ENCODE measurements at places on chromosomes 5 and 9. TPM values are rescaled to one million over a fixed set of nuclear protein-coding genes. Genes with fewer than 3 reads are reported as not detected.

Gene CATSPER3
- total RNA-seq: under 0.01 TPM

DNA sequence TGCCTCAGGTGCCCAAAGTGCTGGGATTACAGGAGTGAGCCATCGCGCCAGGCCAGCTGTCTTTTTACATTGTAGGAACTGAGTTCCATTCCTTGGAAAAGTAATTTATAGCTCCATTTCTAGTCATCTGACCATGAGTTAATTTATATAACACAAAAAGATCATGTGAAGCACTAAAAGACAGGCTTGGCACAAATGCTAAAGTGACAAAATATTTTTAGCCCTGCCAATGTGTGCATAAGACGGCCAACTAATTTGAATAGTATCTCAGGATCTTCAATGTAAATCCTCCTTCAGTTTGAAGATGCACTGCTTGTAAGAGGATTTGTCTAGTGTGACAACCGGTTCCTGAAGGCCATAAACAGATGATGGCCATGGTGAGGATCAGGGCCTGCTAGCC is 49.1 kb downstream of the MTMR12 start:
- no peak for DNase-seq

DNA sequence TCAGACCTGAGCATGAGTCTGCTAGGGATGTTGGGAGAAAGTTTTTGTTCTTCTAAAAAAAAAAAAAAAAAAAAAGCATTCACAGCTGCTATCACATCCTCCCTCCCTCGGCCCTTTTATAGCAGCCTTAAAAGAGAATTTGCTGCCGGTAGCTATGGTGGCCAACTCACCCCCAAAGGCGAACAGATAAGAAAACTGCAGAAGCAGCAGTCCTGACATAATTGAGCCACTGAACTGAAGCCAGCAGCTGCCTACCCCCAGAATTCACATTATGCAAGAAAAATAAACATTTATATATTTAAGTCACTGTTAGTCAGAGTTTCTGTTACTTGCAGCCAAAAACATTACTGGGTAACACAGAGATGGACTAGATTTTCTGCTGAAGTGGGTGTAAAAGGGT is 124.3 kb upstream of the SMARCA2 start:
- DNase-seq: no peak

DNA sequence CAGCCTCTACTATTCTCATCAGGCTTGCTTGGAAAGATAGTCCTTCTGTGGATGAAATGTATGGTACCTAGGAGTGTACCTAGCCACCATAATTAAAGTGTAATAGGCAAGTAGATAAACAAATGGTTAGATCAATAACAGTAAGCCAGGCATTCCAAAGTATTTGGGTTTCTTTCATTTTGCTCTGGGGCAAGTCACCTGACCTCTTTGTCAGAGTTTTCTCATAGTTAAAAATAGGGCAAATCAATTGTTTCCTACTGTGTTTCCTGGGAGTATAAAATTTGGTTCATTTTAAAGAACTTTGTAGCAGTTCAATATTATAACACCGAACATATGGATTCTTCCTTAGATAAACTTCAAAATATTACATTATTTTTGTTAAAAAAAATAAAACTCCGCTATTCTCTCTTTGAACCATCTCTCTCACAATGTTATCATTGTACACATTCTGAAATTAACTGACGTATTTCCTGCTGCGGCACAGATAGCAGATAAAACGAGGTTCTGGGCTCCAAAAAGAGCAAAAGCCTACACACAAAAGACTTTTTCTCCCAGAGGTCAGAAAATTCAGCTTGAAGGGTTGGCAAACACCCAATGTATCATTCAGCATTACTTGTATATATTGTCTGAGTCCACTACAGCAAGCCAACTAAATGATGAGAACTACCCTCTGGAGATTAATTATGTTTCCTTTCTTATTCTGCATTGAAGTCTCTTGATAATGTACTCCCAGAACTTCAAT is 267.9 kb downstream of the COX7C start:
- no peak for DNase-seq

Gene BTNL9
- not detected for total RNA-seq
